ENCODE measurements at places on chromosomes 6 and 20.

- DNase-seq, result peak; percentile 34
These were observed 21.0 kb downstream of the BLOC1S5 start for GRCh38 chr6:8043221-8043620.

GRCh38 chr20:1562622-1563021 is 5.1 kb upstream of the SIRPD start:
- DNase-seq, result no peak

DNA sequence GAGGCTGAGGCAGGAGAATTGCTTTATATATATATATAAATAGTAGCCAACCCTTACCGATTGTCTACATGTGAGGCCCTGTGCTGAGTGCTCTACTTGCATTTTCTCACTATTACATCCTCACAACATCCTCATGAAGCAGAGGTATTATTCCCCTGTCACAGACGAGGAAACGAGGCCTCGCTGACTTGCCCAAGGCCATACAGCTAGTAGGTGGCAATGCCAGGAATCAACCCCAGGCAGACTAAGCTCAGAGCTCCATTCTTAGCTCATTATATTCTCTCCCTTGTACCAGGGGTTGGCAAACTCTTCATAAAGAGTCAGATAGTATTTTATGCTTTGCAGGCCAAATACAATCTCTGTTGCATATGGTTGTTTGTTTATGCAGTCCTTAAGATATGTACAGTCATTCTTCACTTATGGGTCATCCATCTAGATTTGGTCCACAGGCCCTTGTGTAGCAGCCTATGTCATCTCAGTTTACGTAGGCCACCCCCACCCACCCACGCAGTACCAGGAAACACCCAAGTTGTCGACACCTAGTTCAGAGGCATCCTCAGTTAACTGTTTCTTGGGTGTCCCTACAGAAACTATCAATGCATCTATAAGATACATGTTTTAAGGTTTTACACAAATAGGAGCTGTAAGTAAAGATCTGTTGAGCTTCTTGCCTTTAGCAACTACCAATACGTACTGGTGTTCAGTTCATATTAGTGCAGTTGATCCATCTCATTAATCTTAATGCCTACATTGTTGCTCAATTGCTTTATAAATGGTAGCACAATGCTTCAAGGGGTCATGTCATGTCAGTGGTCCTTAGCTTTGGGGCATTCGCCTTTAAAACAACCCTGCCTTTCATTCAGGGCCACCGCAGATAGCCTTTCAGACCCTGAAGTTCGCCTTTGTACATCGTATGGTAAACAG is 3.0 kb downstream of the CASS4 start:
- no peak for DNase-seq

GRCh38 chr6:127276331-127276730 is 9.7 kb downstream of the RNF146 start:
- DNase-seq, result no peak

GRCh38 chr20:20953738-20954618 is 152.2 kb downstream of the LINC00237 start:
- DNase-seq, result no peak

GRCh38 chr6:134464690-134465411 is 146.9 kb upstream of the SGK1 start:
- DNase-seq, result peak; percentile 93

DNA sequence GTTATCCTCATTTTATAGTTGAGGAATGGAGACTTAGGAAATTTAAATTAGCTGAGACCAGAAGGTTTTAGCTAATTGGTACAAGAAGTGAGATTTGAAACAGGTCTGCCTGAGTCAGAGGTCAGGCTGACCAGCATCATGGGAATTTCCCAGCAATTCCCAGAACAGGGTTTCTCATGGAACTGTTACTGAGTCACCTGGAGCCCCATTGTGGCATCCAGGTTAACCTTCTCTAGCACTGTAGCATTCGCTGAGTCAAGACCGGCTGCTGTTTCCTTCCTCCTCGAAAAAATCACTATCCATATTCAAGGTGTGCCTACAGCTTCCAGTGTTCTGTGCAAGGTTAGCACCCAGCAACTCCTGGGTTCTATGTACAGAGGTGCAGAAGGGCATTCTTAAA is 238.0 kb upstream of the MAN1A1 start:
- peak; percentile 19 for DNase-seq

- no peak for DNase-seq
These were observed 57.5 kb downstream of the SYNJ2 start for GRCh38 chr6:158039178-158039557.

- DNase-seq, result peak; percentile 63
These were observed 12.0 kb upstream of the TRMT11 start for GRCh38 chr6:125974214-125974866.

GRCh38 chr20:32610472-32611218 is 25.5 kb upstream of the NOL4L start:
- no peak for DNase-seq

DNA sequence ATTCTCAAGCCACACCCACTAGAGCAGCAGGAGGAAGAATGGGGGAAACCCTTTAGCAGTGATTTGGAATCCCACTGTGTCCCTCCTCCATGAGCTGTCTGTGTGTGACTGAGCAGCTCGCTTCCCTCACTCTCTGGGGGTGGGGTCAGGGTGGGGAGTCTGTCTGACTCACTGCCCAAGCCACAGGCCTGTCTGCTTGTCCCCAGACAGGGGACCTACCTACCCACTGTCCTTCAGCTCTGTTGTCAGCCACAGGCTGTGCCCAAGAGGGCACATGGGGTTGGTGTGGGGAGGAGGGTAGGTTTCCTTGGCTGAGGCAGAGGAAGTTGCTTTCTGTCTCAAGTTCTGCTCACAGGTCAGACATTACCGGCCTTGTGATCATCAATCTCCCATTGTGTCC is 127.0 kb downstream of the MAFB start:
- no peak for DNase-seq

GRCh38 chr6:19812512-19813119 is 24.6 kb upstream of the ID4 start:
- DNase-seq, result peak; percentile 32

- DNase-seq, result no peak
These were observed 304.2 kb downstream of the PACRG start for GRCh38 chr6:163031931-163032330.

- DNase-seq, result no peak
These were observed 816.5 kb downstream of the KIF16B start for GRCh38 chr20:15756754-15757115.

- no peak for DNase-seq
These were observed 6.6 kb downstream of the CDC25B start for GRCh38 chr20:3802524-3803239.

DNA sequence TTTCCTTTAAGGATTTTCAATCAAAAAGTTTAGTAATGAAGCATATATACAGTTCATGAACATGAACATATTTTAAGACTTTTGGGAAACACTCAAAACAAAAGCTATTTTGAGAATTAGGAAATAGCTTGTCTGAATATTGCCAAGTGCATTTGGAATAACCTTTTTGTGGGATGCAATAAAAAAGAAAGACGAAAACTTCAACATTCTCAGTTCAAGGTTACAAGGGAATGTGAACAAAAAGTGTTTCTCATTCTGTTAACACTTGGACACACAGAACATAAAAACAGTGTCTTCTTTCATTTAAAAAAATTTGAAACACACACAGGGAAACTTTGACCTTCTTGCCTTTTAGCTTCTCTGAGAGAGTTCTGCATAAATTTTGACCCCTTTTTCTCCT is 72.7 kb upstream of the TCF21 start:
- no peak for DNase-seq

DNA sequence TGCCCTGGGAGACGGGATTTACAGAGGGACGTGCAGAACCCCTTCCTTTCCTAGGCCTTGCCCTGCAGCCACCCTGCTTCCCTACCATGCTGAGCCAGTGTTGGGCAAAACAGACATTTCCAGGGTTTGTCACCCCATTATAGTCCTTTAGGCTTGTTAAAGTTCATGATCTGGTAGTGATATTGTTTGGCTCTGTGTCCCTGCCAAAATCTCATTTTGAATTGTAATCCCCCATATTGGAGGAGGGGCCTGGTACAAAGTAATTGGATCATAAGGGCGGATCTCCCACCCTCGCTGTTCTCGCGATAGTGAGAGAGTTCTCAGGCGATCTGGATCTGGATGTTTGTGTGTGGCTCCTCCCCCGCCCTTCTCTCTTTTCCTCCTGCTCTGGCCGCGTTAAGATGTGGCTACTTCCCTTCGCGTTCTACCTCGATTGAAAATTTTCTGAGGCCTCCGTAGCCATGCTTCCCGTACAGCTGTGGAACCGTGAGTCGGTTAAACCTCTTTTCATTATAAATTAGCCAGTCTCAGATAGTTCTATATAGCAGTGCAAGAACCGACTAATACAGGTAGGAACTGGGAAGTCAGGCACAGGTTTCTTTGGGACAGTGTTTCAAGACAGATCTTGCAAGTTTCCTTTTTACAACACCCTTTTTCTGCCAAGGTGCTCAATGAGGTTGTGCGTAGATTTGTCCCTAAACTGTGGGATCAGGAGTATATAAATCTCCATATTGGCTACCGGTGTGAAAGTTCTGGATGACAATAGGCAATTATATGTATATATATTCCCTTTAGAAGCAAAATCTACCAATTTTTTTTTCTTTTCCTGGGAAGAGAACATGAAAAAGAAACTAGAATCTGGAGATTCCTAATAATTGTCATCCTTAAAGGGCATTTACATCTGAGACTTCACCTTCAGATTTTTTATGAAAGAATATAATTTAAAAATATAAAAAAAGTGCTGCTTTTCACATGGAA is 152.1 kb downstream of the SAMD5 start:
- DNase-seq, result no peak

GRCh38 chr6:3389390-3390167 is 67.3 kb downstream of the SLC22A23 start:
- DNase-seq, result peak; percentile 97

DNA sequence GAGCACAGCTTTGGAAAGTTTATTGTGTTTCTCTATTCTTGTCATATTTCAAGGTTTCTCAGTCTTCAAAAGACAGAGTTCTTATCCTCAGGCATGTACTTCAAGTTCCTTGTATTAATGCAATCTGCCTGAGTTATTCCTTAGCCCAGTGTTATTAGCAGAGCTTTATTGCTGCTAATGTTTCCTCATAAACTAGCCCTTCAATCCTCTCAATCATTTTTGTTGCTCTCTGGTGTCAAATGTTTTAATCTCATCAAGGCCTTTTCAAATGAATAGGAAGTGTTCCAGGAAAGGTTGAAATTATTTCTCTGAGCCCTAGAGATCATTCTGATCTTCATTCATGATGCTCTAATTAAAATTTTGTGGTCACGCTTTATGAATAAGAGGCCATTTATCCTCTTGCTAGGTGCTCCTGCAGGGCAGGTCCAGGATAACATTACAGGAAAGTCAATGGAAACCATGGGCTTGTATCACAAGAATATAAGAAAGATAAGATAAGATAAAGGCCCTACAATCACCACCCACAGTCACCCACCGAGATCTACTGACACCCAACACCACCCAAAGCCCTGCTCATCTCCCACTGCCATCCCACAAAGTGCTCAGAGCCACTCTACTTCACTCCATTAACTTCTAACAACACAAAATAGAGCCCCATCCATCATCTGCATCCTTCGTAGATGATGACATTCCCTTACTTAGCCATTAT is 125.9 kb downstream of the COL9A1 start:
- DNase-seq, result no peak

DNA sequence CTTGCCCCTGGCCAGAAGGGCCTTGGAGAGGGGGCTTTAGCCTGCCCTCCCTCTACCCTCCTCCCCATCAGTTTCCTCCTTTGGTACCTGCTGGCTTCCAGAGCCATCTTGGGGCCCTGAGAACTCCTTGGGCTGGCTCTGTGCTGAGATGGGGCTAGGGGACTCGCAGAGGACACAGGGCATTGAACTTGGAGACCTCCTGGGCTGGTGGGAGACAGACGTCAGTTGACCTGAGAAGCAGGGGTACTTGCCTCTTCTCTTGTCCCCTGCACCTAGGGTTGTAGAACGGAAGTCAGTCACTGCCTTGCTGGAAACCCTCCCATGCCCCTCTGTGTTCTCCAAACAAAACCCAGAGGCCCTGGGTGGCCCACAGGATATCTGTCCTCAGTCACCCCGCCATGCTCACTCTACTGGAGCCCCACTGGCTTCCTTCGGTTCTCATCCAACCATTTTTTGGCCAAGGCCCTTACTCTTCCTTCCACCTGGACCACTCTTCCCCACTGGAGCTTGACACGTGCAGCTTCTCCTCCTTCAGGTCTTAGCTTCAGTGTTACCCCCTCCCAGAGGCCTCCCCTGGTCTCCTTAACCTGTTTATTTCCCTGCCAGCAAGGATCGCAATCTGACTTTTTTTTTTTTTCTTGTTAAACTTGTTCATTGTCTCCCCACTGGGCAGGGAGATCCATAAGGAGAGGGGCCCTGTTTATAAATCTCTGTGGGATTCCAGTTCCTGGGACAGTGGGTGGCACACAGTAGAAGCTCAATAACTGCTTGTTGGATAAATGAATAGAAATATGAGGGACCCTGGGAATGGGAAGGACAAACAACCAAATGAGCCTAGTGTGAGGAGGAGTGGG is 971 bp downstream of the RBCK1 start:
- DNase-seq, result no peak

Data from LHCN-M2 (cell line).